Effector CD8-positive, alpha-beta T cell (primary cell): ENCODE measurements at places on chromosomes 16 and 17.

GRCh38 chr17:10606110-10606509 is 51.0 kb downstream of the MYH3 start:
- DNase-seq: no peak

DNA sequence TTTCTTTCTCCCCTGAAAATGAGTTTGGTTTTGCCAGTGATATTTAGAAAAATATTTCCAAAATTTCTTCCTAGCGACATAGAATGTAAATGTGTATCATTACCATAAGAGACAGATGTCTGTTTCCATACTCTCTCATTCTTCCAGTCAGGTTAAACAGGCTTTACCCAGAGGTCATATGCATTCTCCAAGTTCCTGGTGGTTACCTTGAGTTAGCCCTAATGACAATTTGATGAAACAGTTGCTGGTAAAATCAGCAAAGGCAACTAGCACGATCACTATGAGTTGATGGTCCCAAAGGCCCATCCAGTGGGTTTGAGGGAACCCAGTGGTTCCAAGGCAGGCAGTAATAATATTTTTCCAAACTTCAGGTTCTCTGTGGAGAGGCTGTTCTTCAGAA is 103.6 kb upstream of the TBX2 start:
- no peak for DNase-seq

DNA sequence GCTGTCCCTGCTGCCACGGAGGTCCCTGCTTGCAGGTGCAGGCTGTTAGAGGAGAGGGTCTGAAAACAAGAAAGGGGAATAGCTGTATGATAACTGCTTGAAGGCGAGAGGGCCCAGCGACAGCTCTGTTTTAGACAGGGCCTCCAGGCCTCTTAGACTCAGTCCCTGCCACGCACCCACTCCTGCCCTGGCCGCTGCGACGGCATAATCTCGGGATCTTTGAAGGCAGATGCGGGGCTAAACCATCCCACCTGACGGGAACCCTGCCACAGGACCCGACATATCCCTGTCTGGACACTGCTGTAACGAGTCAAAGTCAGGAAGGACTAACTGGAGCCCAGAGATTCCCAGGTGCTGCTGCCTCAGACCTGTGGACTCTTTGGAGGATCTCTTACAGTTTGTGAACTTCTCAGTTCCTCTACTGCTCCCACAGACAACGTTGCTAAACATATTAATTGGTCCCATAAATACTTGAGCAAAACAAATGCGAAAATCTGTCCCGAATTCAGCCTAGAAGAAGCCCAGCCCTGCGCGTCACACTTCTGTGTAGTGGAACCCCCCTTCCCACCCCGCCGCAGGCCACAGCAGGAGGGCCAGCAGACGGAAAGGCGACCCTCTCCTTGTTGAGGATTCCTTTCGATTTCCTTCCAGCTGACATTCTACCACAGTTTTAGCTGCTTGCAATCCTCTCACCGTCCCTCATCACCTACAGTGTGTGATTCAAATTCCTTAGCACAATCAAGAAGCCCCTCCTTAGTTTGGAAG is 998 bp upstream of the TMEM11 start:
- DNase-seq: no peak

- no peak for DNase-seq
Observed at GRCh38 chr17:16215002-16215272, 397 bp downstream of the NCOR1 start.

GRCh38 chr17:19343256-19343630 is 19.3 kb downstream of the B9D1 start:
- no peak for DNase-seq

DNA sequence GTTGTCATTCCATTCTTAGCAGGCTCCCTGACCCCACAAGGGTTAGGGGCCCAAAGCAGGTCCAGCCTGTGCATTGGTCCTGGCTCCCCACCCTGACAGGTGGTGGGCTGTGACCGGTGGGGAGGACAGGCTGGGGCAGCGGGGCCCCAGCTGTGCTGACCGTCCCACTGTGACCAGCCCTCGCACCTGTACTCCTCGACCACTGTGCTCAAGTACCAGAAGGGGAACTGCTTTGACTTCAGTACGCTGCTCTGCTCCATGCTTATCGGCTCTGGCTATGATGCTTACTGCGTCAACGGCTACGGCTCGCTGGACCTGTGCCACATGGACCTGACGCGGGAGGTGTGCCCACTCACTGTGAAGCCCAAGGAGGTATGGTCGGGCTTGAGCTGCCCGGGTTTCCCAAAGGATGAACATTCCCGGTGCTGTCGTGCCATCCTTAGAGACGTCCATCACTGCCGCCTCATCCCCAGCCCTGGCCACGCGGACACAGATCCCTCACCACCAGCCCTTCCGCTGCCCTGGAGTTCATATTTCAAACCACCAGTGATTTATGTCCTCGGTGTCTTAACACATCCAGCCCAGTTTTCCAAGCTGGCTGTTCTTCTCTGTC is 7.3 kb downstream of the DRC7 start:
- DNase-seq: no peak
